T-helper 2 cell (primary cell): ENCODE measurements at places on chromosomes 6 and 20.

DNA sequence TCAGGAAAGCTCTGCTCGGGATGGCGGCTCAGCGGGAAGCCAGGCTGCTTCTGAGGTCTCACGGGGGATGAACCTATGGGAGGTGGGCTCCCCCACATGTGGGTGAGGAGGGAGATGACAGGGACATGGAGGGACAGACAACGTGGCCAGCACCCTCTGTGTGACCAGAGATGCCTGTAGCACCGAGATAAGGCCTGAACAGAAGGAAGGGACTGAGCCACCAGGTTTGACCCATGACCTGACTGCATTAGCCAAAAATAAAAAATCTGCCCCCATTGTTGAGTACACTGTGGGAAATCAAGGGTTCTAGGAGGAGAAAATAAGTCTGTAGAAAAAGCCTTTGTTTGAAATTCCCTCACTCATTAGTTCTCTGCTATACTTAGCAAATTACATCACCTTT, 105.7 kb downstream of the RNASET2 start:
- no peak for DNase-seq

DNA sequence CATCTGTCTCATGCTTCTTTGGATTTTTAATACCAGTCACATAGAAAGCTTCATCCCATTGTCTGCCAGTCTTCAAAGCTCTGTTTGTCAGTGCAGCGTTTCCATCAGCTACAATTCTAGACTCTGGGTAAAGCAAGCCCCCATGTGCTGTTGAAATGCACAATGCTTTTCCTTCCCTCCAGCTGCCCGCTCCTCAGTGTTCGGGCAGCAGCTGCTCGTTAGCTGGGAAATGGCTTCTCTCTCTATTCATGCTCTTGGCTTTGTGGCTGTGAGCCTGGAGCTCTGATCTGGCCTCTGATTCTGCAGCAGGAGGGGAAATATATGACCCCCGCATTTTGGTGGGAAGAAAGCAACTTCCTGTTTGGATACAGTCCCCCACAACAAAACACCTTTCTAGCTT, 213.0 kb upstream of the CDYL start:
- DNase-seq = no peak

- DNase-seq = no peak
Measured at GRCh38 chr20:31860390-31861134, 9.8 kb downstream of the DUSP15 start.

DNA sequence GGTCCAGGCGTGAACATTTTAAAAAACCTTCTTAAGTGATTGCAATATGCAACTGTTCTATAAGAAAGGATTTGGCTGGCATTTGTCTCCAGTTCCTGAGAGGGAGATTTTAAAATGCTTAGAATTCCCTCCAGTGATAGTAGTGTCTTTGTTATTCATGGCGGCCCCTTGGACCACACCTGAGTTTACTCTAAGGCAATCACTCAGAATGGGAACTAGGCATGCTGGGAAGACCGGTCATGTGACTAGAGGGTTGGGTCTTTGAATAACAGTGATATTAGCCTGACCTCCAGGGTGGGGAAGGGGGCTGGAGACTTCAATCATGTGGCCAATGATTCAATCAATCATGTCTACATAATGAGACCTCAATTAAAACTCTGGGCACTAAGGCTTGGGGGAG, 50.7 kb upstream of the UTRN start:
- DNase-seq = no peak

DNA sequence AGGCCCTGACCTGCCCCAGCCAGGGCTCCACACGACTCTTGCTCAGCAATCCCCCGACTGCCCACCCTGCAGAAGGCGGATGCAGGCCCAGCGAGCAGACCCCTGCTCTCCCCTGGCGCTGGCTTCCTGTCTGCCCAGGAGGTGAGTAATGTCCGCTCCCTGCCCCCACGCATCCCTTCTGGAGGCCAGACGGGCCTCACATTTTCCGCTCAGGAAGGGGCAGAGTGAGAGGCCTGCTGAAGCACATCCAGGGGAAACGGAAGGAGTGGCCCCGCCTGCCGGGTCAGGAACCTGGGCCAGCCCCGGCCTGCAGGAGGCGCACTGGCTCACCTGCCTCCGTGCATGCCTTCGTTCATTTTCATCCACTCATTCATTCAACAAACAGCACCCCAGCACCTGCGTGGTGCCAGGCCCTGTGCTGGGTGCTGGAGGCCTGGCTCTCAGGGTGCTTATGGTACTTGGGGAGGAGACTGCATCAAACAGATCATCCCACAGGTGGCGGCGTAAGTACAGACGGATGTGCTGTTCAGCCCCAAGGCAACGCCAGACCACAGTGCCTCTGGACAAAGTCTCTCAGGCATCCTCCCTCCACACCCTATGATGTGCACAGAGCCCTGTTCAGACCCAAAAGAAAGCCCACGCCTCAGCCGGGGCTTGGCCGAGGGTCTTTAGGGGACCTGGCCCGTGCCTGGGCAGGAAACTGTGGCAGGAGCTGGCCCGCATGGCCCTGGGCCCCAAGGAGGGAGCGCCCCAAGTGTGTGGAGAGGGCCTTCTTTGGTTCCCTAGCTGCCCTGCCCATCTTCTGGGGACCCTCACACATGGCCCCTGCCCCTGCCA, 112.1 kb downstream of the ASXL1 start:
- peak; percentile 58 for DNase-seq

- DNase-seq = no peak
Measured at GRCh38 chr6:31627690-31628287, 7.3 kb downstream of the PRRC2A start.

GRCh38 chr20:57879779-57880570, 170.2 kb upstream of the PMEPA1 start:
- DNase-seq = no peak

GRCh38 chr6:75326557-75327258, 42.1 kb upstream of the TMEM30A start:
- no peak for DNase-seq

GRCh38 chr6:5567352-5567751, 306.0 kb downstream of the FARS2 start:
- peak; percentile 5 for DNase-seq

GRCh38 chr20:40331807-40332560, 357.1 kb downstream of the MAFB start:
- DNase-seq = no peak

- DNase-seq = no peak
Measured at GRCh38 chr20:33067806-33068205, 11.6 kb upstream of the BPIFB4 start.

- DNase-seq = no peak
Measured at GRCh38 chr20:36754656-36755222, 8.8 kb upstream of the NDRG3 start.

- DNase-seq = no peak
Measured at GRCh38 chr6:31091680-31092079, 20.7 kb downstream of the C6orf15 start.

- DNase-seq = no peak
Measured at GRCh38 chr6:33201935-33202334, 1.3 kb downstream of the SLC39A7 start.

GRCh38 chr20:61760321-61760720, 305.4 kb downstream of the TAF4 start:
- no peak for DNase-seq

DNA sequence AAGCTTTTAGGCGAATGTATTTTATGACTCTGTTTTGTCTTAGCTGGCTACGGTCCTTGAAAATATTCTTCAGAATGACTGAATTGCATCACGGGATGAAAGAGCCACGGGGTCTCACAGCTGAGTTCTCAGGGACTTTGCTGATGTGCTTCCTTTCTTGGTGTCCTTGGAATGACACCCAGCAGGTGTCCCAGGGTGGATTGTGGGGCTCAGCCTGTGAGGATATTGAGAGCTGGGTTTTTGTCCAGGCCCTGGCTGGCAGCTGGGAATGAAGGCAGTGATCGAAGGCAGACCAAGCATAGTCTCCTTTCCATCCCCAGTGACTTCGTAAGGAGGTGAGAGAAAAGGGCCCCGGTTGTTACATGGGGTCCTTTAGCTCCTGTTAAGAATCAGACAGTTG, 18.8 kb upstream of the MAPK13 start:
- no peak for DNase-seq

DNA sequence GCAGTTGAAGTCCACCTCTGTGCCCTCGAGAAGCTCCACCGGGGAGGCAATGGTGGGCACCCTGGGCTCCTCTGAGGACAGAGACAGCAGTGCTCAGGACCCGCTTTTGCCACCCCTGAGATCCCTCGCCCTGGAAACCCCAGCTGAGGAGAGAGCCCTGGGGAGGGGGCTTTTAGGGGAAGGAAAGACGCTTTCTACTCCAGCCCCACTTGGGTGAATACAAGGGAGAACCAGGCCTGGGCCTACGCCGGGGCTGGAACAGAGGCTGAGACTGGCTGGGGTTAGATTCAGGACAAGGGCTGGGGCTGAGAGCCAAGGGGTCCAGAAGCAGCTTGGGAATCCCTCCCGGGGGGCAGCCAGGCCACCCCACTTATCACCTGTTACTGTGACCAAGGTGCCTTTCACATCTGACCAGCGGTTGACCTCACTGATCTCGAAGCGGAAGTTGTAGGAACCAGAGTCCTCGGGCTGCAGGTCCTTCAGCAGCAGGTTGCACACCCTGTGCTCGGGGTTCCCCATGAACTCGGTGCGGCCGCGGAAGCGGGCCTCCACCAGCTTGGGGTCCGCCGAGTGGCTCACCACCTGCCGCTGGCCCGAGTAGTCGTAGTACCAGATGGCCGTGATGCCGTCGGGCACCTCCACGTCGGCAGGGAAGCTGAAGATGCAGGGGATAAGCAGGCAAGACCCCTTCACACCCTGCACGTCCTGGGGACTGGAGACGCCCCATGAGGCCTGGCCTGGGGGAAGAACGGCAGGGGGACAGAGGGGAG, 6.2 kb downstream of the SIGLEC1 start:
- DNase-seq = no peak

DNA sequence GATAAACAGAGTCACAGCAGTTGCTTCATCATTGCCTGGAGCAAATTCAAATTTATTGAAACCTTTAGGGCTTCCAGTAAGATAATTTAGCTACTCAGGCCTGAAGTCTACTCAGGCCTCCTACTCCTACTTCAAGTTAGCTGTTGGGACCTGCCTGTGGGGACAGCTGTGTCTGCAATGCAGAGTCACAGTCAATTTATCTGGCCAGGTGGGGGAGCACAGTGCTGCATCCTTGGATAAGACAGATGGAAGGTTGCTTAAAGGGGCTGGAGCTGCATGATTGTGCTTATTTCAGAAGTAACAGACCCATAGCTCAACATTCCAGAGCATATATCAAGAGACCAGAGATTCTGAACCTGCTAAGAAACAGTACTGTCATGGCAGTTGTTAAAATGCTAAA, 932.1 kb downstream of the QKI start:
- DNase-seq = no peak

DNA sequence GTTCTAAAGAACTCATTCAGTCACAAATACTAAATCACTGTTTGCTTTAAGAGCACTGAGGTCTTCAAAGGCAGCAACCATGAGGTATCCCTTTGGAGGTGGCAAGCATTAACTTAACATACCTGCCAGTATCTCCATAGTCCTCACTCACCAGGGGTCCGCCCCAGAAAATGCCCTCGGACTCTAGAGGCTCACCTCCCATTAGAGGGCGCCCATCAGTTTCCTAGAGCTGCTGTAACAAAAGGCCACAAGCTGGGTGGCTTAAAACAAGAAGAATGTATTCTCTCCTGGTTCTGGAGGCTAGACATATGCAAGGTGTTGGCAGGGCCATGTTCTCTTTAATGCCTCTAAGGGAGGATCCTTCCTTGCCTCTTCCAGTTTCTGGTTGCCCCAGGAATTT, 12.0 kb upstream of the RNGTT start:
- no peak for DNase-seq

DNA sequence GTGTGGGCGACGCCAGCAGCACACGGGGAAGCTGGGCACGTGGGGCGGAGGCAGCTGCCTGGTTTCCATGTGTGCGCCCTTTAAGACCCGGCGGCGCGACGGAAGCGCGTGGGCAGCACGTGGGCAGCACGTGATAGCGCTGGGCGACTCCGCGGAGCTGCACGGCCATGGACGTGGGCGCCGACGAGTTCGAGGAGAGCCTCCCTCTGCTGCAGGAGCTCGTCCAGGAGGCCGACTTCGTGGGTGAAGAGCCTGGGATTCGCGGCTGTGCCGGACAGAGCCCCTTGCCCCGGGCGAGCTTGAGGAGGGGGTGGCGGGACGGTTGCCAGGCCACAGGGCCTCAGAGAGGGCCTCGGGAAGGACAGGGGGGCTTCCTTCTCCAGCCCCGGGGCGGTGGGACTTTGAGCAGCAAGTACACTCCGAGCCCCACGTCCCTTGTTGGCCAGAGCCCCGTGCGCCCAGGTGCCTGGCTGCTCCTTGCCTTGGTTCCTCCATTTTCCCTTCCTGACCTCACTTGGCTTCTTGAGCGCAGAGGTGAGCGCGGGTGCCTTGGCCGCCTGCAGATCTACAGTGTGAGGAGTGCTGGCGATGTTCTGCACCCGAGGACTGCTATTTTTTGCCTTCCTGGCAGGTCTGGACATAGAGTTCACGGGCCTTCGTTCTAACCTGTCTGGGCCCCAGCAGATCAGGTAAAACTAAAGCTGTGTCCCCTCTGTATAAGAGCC, at the start of gene PNLDC1:
TSS of gene PNLDC1 (plus strand) at position 136 of the 725 bp plus-strand sequence. CDS start at position 168, 32 bp downstream.
- no peak for DNase-seq

DNA sequence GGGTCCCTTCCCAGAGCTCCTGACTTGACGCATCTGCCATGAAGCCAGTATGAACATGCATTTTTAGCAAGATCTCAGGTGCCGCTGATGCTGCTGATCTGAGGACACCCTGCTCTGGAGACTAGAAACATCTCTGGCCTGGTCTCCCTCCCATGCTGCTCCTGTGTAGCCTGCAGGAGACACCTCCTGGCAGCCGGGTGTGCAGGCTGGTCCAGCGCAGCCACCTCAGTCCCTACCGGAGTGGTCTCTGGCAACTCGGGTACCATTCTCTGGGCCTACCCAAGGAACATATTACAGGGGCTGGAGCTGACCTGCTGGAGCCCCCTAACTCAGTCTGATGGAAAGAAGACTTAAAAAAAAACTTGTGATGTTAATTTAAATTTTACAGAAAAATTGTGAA, 20.1 kb downstream of the PHACTR3 start:
- DNase-seq = no peak

DNA sequence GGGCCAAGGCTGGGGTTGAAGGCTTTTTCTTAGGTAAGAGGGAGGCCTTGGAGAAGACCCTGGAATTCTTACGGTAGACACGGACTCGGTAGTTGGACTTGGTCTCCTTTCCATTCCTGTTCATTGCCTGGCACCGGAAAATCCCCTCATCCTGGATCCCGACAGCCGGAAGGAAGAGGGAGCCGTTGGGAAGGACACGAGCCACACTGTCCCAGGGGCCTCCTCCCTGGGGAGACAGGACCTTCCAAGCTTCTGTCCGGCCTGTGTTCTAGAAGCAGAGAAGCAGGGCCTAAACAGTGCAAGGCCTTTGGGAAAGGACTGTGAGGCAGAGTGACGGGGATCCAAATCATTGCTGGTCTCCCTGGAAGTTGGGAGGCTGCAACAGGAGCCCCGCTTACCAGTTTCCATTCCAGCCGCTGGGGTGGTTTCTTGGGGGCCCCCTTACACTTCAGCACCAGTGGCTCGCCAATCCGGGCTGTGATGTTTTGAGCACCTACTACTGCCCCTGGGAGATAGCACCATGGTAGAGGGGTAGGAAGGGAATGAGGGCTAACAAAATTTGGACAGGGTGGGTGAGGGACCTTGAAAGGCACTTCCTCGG, 470 bp downstream of the AGER start:
- no peak for DNase-seq
